ENCODE measurements at places on chromosomes 1 and 21.

- no peak for DNase-seq
Observed at GRCh38 chr21:43809346-43809799, 20.0 kb downstream of the RRP1 start.

DNA sequence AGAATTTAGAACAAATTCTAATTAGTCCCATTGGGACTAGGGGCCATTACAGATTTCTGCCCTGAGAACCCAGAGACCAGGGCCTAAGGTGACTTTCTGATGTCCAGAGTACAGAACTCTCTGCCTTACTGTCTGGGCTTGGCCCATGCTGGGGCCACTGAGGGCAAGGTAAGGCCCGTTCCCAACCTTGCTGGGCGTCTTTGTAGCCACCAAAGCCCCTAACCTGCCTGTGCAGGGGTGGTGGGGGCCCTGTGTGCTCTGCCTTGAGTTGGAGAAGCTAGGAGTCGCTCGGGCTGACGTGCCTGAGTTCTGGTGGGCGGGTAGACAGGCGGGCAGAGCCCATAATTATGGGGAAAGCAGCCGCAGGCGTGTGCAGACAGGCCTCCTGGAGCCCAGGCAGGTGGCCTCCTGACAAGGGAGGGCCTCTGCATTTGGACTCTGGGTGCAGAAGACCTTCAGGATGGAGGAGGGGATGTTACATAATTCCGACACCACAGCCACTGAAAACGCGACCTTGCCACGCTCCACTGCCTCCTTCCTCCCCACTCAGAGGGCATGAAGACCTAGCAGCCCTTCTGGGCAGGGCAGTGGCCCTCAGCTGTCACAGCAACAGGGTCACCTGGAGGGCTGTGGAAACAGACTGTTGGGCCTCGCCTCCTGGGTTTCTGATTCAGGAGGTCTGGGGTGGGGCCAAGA lies 239.9 kb upstream of the TMEM51 start:
- no peak for DNase-seq

- DNase-seq = no peak
Observed at GRCh38 chr1:48242141-48242736, 19.7 kb downstream of the SLC5A9 start.

DNA sequence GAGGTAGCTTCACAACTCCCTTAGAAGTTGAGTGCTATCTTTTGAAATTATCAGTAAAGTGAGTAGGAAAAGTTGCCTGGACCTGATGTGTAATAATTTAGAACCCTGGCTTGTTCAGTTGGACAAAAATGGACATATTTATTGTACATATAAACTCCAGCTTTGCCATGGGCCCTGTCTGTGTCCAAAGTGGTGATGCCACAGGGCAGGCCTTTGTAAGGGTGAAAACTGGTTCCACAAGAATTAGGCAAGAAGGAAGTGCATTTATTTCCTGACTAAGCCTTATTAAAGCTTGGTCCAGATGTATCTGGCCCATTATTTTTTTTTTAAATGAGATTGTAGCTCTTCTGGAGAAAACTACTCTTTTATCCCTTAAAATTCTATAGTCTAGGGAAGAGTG lies 47.9 kb downstream of the MACO1 start:
- no peak for DNase-seq

DNA sequence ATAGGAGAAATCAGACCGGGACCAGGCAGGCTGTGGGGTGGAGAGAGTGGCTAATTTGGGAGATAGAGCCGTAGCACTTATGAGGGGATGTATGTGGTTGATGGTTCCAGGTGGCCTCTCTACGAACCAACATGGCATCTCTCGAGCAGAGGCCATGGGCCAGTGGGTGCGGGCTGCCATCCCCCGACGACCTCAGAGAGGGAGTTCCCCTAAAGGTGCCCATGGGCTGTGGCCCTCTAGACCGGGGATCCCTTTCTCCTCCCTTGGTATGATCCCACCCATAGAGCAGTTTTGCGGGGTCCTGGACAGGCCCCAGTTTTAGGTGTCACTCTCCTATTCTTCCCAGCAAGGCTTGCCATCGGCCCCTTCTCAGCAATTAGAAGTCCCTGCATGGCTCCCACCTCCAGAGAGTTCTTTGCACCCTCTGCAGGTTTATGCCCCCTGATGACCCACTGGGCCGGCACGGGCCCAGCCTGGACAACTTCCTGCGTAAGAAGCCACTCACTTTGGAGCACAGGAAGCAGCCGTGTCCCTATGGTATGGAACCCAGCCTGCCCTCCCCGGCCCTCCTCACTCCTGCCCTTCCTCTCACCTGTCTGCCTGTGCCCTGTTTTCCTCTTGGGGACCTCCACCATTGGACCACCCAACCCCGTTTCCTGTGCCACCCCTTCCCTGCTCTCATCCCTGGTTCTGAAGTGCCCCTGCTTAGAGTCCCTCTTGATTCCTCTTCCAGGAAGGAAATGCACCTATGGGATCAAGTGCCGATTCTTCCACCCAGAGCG lies 7.8 kb downstream of the ZC3H12A start:
- DNase-seq = no peak

- DNase-seq = no peak
Observed at GRCh38 chr1:11486231-11487009, 7.5 kb downstream of the DISP3 start.

DNA sequence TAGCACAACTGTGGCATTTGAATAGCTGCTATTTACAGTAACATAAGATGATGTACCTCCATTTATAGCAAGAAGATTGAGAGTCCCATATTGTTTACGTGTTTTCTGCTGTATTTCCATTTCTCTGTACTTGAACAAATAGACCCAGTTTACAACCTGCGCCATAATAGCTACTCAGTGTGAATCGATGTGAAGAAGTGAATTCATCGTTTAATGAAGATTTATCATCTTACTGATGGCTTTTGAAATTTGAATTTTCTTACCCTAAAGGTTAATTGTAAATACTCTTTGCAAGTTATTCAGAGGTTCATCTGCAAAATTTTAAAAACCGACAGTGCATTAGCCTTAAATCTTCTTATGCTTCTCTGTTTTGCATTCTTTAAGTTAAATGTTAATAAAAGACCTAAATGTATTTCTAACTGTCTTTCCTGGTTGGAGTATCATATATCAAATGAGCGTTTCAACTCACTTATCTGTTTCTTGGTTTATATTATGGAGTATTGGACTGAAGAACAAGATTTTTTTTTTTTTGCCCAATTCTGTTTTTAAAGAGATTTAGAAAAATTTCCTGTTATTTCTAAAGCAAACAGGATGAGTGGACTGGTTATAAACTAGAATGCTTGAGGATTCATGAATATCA lies 2.2 kb downstream of the MACO1 start:
- no peak for DNase-seq

DNA sequence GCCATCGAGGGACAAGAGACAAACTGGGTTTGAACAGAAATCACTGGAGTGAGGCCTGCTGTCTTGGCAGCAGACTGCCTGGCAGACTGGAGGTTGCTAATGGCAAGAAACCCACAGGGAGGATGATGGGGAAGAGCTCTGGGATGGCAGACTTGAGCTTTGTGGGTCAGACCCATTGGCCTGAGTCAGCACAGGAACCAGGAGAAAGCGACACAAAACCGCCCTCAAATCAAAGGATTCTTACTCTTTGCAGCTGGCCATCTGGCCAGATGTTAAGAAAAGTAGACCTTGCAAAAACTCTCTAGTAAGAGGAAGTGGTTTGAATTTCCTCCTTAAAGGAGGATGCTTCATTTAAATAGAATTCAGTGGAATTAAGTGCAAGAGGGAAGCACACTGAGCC lies 195.2 kb upstream of the JUN start:
- DNase-seq = no peak

DNA sequence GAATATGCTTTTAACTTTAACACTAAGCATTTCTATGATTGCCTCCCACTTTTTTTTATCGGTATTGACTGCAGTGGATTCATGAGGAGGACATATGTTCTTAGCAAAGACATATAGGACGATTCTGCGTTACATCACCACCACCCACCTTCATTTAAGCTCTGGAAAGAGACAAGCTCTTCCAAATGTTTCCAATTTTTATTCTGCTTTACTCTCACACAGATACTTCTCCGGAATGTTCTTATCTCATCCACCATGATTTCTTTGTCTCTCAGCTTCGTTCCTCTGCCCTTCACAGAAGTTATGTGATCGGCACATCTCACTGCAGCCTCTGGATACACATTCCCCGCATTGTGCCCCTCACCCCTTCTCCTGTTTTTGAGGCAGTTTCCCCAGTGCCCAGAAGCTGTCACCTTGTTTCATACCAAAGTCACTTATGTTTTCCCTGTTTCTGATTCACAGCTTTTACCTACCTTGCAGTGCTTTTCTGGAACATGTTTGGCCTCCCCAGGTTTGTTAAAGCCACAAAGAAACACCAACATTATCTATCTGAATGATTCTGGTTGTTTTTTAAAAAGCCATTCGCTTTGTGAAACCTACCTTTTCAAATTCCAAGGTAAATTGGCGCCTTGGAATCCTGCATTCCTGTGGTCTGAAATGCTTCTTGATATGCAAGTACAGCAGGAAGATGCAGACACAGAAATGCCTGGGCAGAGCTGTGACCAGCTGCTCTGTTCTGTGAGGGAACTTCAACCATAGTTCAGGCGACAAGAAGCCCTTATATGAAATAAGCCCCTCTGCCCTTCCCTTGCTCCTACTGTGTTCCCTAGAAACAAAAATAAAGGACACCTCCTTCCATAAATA lies 1020.2 kb downstream of the TTLL7 start:
- DNase-seq = no peak
